ENCODE measurements at places on chromosomes 1 and 21. TPM values are rescaled to one million over a fixed set of nuclear protein-coding genes. Genes with fewer than 3 reads are reported as not detected.

Gene UBQLN4
- total RNA-seq = 40.6 TPM

Gene TNNT2
- total RNA-seq = not detected

Gene PTAFR
- total RNA-seq = 0.49 TPM

Gene CITED4
- total RNA-seq = 14.1 TPM

Gene CYP4X1
- not detected for total RNA-seq
